ENCODE measurements at places on chromosomes 7 and 10. TPM values are rescaled to one million over a fixed set of nuclear protein-coding genes. Genes with fewer than 3 reads are reported as not detected.

Gene NPY4R2
- total RNA-seq = not detected

Gene PDK4
- 0.12 TPM for total RNA-seq

Gene NKX1-2
- total RNA-seq = not detected

Gene USP6NL
- total RNA-seq = 12.5 TPM

Gene LOXL4
- 129 TPM for total RNA-seq

Gene GPR15LG
- total RNA-seq = not detected

Gene TMEM184A
- total RNA-seq = 0.11 TPM

Gene STAMBPL1
- 34.0 TPM for total RNA-seq

Gene GPR37
- total RNA-seq = 1.5 TPM

Gene GNGT1
- not detected for total RNA-seq

Gene GRID2IP
- not detected for total RNA-seq

Gene SCART1
- total RNA-seq = 4.2 TPM

Gene TLL2
- total RNA-seq = 0.12 TPM

Gene CDCA7L
- 81.7 TPM for total RNA-seq

Gene C10orf105
- total RNA-seq = under 0.01 TPM

Gene MMP21
- total RNA-seq = under 0.01 TPM

Gene CLRN3
- not detected for total RNA-seq

Gene CUL2
- 38.6 TPM for total RNA-seq

Gene RET
- 1.9 TPM for total RNA-seq

Gene FRMPD2
- not detected for total RNA-seq

Gene NYAP1
- 1.2 TPM for total RNA-seq

Gene EGFR
- total RNA-seq = 75.5 TPM

Gene GNAT3
- not detected for total RNA-seq

Gene SPDYE16
- total RNA-seq = 0.12 TPM

Gene WNT8B
- total RNA-seq = not detected

Gene TEX47
- not detected for total RNA-seq

Gene ASIC3
- under 0.01 TPM for total RNA-seq
